ENCODE measurements at places on chromosomes 11 and 22. TPM values are rescaled to one million over a fixed set of nuclear protein-coding genes. Genes with fewer than 3 reads are reported as not detected.

KRTAP5-10 gene
- not detected for total RNA-seq

CDHR5 gene
- total RNA-seq, result not detected

FAM111B gene
- 11.5 TPM for total RNA-seq

EFCAB6 gene
- total RNA-seq, result 1.1 TPM

IRAG1 gene
- 19.2 TPM for total RNA-seq

Data from placental pericyte (primary cell).